Ureter (tissue), 1 donor: ENCODE measurements at places on chromosomes 6 and 20. TPM values are rescaled to one million over a fixed set of nuclear protein-coding genes. Genes with fewer than 3 reads are reported as not detected.

DNA sequence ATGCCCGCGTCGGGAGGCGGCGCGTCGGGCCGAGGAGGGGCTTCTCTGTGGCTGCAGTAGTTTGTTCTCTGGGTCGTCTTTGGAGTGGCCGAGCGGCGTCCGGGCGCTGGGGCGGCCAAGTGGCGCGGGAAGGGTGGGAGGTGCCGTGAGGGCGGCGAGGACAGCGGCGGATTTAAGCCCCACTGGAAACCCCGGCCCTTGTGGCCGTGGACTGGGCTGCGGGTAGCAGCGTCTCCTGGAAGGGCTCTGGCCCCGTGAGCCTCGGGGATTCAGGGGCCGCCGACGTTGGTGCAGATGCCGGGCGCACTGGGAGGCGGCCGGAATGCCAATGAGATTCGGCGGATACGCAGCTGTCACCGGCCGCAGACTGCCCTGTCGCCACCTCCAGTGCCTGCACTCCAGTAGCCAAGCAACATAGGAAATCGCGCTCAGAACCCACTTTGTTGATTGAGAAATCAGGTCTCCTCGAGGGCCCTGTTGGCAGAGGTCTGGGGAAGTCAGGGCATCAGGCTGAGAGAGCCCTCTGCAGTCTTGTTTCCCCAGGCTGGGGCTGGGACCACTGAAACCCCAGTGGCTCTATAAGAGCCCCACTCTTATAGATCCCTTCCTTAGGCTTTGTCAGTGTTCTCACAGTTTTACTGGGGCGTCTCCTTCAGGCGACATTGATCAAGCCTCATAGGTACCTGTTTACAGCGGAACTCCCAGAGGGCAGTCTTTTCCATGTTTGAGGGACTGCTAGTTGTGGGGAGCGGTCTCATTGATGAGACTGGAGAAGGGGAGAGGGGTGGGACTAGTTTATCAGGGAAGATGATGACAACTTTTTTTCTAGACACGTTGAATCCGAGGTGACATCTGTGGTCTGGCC is 642 bp downstream of the GZF1 start:
- no peak for DNase-seq

DNA sequence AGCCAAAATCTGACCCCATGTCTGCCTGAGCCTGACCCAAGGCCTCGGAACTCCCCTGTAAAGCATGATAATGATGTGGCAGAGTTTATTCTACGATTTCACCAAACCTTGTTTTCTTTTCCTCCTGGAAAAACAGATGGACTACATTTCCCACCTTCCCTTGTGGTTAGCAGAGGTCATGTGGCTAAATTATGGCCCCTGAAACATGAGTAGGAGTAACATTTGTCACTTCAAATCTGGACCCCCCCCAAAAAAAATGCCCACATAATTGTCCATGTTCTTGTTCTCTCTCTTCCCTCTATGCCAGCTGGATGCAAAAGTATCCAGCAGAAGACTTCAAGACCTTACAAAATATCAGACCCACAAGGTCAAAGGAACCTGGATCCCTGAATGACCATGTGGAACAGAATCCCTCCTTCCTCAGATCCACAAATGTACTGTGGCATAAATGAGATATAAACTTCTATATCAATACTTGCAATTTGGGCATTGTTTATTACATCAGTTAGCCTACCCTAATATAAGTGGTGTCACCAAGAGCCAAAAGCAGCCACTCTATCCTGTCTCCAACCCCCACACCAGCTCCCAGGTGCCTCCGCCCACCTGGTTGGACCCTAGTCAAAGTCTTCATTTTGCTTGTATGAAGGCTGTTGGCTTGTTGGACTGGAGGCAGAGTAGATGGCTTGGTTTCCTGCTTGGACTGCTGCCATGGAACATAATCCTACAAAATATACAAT is 1.4 kb downstream of the C20orf96 start:
- DNase-seq, result no peak

DNA sequence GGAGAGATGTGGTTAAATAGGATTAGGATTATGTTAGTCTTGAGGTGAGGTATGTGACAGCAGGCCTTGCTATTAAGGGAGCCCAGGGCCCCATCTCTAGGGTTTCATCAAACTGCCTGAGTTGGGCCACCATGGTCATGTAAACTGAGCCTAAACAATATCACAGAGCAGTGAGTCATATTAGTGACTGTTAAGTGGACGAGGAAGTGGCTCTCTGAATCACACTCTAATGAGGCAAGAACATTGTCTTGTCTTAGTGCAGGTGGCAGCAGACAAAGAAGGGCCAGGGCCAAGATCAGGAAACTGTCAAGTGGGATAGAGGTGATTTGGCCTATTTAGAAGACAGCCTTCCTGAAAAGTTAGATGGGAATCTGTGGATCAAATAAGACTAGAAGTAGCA is 23.1 kb downstream of the ENPP3 start:
- DNase-seq, result no peak

GRCh38 chr6:6057442-6058053 is 50.8 kb upstream of the NRN1 start:
- DNase-seq, result no peak

LCA5 gene
- 5.8 TPM for total RNA-seq
